LNCaP clone FGC (cell line): ENCODE measurements at places on chromosomes 13 and 19.
A peak's percentile ranks its signal among the peaks of the same experiment; 100 is the strongest.

- no peak for DNase-seq
Measured at GRCh38 chr19:4877753-4878490, 10.5 kb upstream of the PLIN3 start.

DNA sequence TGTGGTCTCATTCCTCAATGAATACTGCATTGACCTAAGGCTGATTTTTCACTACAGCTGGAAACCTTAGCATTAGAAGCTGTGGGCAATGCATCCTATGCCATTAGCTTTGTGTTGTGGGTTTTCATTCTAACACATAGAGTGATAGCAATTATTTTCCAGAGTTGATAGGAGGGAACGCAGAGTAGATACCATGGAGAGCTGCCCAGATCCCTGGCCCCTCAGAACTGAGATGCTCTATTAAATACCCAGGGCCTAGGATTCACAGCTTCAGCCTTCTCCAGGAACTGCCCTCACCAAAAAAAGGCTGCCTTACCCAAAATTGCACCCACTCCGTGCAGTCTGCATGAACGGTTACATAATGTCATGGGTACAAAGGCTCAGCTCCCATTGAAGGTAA, 444.4 kb downstream of the SUCLA2 start:
- no peak for DNase-seq

- peak; percentile 100 for DNase-seq
Measured at GRCh38 chr19:38849860-38850435, at the start of gene HNRNPL. Gene HNRNPL, minus strand, starts transcription at chr19:38849986. Its CDS starts 20 bp downstream, at chr19:38849966.

GRCh38 chr19:35089554-35089953, 26.1 kb upstream of the FXYD3 start:
- no peak for DNase-seq

DNA sequence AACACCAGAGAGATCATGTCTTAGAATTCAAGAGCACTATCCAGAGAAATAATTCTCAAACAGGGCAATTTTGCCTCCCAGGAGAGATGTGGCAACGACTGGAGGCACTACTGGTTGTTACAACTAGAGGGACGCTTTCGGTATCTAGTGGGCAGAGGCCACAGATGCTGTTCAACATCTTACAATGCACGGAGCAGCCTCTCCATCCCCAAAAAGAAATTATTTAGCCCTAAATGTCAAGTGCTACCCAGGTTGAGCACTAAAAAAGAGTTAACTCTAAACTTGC, 78.6 kb downstream of the ABCC4 start:
- DNase-seq: no peak

- DNase-seq: no peak
Measured at GRCh38 chr13:98483601-98484288, 93.2 kb downstream of the STK24 start.

- no peak for DNase-seq
Measured at GRCh38 chr13:77994166-77994565, 75.5 kb upstream of the EDNRB start.

- no peak for DNase-seq
Measured at GRCh38 chr13:66397133-66397532, 833.0 kb downstream of the PCDH9 start.

DNA sequence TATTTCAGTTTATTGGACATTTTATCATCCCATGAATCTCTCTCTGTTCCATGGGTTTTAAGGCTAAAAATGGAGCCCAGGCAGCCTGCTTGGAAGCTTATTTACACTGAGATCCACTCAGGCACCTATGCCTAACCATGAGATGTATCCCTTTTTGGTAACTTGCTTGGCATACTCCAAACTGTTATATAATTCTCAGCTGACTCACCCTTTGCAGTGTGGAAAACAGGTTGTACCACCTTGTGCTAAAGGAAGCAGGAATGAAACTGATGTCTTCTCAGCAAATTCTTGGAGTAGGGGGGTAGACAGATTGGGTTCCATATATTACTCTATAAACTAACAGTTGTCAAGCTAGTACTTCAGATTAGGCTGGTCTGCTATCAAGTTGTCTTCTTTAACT, 483.6 kb downstream of the KLF5 start:
- DNase-seq: no peak

- DNase-seq: no peak
Measured at GRCh38 chr13:49272296-49272695, 24.6 kb downstream of the CDADC1 start.

DNA sequence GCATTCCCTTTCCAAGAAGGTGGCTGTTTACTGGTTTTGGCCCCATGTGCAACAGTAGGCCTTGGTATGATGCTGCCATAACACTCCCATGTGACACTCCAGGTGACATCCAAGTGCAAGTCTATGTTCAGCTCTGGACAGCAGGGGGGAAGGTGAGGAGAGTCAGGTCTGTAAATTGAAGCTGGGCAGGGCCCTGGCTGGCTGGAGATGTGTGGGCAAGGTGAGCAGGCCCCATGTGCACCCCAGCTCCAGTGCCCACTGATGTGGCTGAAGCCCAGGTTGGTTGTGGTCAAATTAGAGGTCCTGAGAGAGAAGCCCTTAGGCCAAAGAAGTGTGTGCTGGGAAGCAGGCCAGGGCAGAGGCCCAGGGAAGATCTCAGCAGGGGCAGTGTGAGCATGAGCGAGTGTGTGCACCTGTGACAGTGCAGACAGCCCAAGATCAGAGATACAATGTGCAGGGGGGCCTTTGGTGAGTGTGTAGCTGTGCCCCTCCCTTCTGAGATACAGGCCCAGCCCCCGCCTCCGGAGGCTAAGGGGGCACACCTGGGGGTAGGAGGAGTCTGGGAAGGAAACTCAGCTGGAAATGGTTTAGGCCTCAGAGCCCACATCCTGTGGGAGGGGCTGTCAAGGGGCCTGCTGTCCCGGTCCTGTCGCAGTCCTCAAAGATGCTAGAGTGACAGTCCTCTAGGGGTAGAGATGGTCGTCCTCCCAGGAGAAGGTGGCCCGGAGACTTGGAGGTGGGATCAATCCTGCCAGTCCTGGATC, 18.6 kb downstream of the DEDD2 start:
- DNase-seq: no peak

- DNase-seq: no peak
Measured at GRCh38 chr13:73335944-73336343, 277.1 kb downstream of the KLF5 start.

DNA sequence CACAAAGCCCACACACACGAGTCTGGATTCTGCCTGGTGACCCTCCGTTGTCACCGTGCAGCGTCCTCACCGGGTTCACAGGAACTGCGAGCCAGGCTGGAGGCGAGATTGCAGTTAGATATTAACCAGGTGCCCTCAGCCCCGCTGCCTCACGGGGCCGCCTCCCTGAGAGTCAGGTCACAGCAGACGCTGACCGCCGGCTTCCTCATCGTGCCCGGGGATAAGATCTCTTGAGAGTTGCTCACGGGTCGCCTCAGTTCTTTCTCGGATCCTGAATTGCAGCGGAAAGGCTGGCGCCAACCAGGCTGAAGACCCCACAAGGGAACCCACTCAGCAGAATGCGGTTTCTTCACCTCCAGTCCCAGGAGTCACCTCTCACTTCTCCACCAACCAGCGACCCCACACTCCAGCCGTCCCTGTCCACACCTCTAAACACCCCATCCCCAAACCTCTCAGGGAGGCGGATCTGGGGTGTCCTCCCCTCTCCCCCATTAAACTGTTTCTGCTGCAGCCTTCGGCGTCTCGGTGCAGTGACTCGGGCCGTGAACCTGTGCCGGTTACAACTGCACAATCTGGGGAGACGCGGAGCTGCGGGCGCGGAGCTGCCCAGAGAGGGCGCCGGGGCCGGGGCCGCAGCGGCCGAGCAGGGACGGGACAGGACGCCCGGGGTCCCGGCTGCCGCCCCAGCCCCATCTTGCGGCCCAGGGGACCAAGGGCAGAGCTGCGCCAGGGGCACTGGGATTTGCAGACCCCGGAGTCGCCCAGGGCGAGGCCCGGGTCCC, 591 bp downstream of the ZNF823 start:
- peak; percentile 27 for DNase-seq

GRCh38 chr13:103349211-103349980, 283.2 kb upstream of the SLC10A2 start:
- DNase-seq: no peak

DNA sequence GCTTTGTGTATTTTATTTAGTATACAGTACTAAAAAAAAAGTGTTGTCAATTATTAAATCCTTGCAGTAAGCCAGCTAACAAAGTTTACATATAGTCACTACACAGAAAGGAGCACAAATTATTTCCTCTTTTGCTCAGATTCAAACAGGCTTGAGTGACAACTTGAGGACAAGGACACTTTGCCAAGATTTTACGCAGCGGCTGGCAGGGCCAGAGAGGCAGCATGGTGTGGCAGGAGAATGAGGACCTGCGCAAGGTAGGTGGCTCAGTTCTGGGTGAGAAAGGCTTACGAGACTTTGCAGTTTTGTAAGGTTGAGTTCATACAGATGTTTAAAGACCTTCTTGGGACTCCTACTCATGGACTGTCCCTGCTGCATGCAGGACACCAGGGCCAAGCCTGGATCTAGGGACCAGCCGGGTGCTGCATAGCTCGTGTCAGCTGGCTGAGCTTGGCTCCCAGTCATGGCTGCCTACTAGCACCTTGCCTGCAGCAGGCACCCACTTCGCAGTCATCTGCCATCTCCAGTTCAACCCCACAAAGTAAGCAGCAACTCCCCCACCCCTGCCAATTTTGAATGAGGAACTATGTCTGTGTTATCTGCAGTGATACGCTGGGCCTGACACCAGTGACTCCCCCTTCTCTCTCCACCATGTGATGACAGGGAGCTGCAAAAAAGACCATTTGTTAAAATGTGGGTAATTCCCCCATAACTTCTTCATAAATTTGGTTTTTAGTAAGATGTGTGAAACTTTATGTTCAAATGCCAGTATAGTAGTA, 3.7 kb upstream of the TUBA3C start:
- no peak for DNase-seq

DNA sequence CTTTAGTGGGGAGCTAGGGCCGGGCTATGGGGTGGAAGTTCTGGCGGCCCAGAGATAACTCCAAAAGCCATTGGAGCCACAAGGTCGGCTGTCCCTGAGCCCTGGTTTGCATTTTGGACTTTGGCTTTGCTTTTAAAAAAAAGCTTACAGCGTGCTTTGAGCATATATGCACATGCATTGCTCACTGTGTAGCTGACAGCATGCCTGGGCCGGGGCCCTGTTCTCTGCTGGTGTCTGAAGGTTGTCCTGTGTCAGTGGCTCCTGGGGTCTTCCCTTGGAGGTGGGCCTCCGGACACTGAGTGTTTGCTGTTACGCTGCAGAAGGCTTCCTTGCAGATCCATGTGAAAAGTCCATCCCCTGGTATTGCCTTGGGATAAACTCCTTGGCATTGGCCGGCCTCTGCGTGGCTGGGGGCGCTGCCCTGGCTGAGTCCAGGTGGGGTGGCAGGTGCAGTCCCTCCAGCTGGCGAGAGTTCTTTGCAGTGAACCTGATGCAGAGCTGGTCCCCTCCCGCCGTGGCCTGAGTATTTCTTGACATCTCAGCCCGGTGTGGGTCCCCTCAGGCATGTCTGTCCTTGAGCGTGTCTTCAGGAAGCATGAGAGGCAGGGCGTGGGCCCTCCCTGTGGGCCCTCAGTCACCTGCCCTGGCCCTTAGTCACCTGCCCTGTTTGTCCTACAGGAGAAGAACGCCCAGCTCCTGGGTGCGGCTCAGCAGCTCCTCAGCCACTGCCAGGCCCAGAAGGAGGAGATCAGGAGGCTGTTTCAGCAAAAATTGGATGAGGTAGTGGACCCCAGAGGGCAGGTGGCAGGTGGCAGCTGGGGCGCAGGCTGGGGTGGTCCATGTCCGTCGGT, 23.0 kb downstream of the PLEKHJ1 start:
- DNase-seq: no peak

DNA sequence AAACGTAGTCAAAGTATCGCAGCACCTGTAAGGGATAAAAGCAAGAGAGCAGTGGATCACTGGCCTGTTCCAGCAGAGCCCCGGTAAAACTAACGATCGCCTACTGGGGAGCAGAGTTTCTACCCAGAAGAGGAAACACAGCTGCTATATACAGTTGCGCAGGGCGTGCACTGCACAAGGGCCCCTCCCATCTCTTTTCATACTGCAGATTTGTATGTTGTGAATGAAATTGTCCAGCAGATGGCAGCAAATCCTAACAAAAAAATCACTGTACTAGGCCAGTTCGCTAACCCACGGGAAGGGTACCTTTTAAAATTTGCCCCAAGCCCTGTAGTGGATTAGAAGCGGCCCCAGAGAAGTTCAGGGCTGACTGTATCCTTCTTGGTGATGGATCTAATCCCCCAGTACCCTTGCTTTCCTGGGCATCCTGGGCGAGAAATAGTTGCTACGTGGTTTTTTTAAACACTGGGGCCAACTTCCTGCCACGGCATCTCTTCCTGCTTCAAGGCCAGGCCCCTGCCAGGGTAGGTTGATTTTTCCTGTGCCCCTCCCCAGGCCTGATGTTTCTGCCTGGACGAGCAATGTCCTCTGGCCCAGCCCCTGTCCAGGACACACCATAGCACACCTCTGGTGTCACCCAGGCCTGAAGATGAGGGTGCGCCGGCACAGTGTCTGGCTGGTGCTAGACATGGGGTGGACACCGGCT, 127.0 kb downstream of the IER2 start:
- DNase-seq: peak; percentile 37
